Activated CD4-positive, CD25-positive, alpha-beta regulatory T cell (primary cell): ENCODE measurements at places on chromosomes 6 and 20.

- no peak for DNase-seq
These were observed 259.6 kb downstream of the BCKDHB start for GRCh38 chr6:80366051-80366450.

DNA sequence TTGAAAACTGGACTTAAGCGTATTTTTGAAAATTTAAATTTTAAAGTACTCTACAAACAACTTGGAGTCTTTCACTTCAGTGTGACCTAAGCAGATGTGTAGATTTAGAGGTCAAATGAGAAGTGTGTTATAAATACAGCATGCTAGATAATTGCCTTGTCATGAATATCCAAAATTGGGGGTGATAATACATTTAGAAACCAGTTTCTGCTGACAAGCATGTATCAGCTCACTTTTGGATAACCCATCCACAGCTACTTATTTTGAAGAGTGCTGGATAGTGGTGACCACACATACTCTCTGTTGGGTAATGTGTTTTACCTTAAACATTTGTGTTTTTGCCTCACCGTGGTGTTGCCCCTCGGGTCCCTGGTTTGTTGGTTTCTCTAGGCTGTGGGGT lies 14.9 kb downstream of the RREB1 start:
- DNase-seq = no peak

GRCh38 chr20:14360416-14360815 lies 23.0 kb upstream of the FLRT3 start:
- no peak for DNase-seq

DNA sequence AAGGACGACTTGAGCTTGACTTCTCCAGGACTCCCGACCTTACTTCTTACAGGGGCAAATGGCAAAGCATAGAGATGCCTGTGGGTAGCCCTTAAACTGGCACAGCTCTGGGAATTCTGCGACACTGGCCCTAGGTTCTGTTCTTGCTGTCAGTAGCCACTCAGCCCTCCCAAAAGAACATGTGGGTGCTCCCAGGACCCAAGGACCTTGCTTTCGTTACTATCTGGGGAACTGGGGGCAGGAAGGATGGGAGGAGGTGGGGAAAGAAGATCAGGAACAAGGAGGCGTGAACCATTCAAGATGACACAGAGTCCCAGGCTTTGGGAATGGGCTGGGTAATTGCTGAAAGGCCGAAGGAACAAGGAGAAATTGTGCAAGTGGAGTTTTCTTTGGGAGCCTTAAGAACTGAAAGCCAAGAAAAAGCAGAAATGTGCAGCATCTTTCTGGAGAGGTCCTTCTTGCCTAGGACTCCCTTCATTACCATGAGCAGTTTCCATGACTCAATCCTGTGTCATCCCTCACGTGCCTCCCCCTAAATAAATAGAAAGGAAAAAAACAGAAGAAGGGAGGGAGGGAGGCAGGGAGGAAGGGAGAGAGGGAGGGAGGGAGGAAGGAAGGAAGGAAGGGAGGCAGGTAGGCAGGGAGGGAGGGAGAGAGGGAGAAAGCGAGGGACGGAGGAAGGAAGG lies 284.6 kb upstream of the FOXQ1 start:
- no peak for DNase-seq

- DNase-seq = no peak
These were observed 1.1 kb upstream of the LSM14B start for GRCh38 chr20:62120990-62121775.

DNA sequence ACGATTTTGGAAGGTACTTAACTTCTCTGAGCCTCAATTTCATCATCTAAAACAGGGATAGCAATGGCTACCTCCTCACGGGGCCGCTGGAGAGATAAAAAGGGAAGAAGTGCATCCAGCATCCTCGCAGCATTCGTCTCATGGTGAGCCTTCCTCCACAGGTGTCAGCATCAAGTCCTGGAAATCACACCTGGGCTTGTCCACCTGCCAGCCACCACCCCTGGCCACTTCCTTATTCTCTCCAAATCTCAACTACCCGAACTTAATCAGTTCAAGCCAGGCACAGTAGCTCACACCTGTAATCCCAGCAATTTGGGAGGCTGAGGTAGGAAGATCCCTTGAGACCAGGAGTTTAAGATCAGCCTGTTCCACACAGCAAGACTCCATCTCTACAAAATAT lies 234.5 kb downstream of the LY86 start:
- no peak for DNase-seq

DNA sequence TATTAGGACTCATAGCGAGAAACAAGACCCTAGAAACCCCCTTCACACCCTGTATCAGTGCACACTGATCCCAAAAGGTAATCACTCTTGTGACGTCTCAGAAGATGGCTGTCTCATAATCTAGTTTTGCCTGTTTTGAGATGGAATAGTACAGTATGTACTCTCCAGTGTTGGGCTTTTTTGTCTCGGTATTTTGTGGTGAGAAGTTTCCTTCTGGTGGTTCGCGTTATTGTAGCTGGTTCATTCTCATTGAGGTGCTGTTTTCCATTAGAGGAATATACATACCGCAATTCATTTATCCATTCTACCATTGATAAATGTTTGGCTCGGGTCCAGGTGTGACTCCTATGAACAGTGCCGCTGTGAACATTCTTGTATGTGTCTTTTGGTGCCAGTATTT lies 27.9 kb upstream of the MAP3K4 start:
- DNase-seq = no peak
